Esophagus muscularis mucosa (tissue), 4 donors: ENCODE measurements at places on chromosomes 7 and 10. TPM values are rescaled to one million over a fixed set of nuclear protein-coding genes. Genes with fewer than 3 reads are reported as not detected.

HTR5A gene
- not detected for total RNA-seq

PNLIP gene
- total RNA-seq = not detected

MAGI2 gene
- total RNA-seq = 21.6 TPM

DNA sequence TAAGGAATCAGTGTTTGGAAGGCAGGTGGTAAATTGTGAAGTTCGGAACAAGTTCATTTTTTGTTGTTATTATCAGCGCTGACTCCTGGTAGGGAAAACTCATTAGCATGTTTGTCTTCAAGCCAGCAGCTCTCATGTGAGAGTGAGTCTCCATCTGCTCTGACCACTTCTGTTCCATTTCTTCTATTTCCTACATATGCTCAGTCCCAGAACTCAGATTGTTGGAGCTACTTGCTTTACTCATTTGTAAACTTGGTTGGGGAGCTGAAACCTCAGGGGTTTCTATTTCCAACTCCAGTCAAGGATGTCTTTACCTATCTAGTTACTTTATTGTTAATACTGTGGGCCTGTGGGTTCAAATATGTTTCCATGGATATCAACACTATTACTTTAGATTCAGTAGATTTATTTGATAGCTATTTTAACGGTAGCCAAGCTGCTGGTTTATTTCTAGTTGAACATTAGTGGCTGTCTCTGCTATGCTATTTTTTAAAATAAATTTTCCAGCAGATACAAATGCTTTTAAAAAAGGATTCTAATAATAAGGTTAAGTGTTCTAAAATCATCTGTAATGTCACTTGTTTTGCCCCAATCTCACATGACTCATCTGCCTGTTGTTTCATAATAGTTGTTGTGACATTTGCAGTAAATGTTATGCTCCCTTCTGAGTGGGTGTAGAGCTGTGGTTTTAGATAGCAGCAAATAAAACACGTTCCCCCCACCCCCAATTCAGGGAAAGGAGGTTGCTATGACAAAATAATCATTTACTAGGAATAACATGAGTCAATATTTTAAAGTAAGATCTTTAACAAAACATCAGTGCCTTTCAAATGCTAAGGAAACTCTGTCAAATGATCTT, 143.3 kb downstream of the HDAC9 start:
- no peaks in the 10 kb centered on the region for H3K27me3 ChIP-seq
- no peak for DNase-seq
- H3K4me3 ChIP-seq = no peak overlapping the region

DNA sequence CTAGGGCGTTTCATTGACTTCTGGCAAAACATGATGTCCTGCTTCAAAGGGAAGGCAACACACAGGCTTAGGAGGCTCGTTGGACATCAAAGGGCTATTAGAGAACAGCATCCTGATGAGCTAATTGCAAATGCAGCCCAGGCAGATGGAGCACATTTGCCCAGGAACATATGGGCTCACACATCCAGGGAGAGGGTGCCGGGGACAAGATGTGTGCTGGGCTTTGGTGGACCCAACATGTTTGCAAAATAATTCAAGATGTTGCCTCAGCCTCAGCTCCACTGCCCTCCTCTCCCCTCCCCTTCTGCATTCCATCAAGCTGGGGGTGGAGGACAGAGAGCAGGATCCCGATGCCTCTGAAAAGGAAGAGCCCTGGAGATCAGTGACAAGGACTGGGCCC, 217.1 kb upstream of the ZMIZ1 start:
- H3K4me3 ChIP-seq = no peak overlapping the region
- peaks cover 6% of the 10 kb centered on the region for H3K4me1 ChIP-seq
- H3K36me3 ChIP-seq = no peaks in the 10 kb centered on the region
- H3K27me3 ChIP-seq = no peaks in the 10 kb centered on the region

DNA sequence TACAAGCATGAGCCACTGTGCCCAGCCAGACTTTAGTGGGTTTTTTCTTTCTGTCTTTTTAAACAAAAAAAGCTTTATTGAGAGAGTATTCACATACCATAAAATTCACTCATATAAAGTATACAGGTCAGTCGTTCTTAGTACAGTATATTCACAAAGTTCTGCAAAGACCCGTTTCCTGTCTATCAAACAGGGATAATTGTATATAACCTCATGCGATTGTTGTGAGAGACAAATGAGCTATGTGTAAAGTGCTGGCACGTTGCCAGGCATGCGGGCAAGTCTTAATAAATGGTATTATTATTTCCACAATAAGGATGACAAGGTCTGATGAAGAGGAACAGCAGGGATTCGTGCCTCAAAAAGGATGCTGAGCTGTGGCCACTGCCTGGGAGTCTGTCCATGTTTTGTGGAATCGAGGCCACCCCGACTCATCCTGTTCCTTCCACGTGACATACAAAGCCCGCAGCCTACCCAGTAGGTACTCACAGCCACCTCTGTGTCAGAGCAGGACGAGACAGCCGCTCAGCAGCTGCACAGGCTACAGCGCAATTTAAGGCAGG, 51.6 kb downstream of the SMKR1 start:
- no peaks in the 10 kb centered on the region for H3K27me3 ChIP-seq
- no peaks in the 10 kb centered on the region for H3K36me3 ChIP-seq
- no peak overlapping the region for H3K4me3 ChIP-seq
- DNase-seq = no peak
- no peaks in the 10 kb centered on the region for H3K4me1 ChIP-seq
- no peak overlapping the region for H3K27ac ChIP-seq

DNA sequence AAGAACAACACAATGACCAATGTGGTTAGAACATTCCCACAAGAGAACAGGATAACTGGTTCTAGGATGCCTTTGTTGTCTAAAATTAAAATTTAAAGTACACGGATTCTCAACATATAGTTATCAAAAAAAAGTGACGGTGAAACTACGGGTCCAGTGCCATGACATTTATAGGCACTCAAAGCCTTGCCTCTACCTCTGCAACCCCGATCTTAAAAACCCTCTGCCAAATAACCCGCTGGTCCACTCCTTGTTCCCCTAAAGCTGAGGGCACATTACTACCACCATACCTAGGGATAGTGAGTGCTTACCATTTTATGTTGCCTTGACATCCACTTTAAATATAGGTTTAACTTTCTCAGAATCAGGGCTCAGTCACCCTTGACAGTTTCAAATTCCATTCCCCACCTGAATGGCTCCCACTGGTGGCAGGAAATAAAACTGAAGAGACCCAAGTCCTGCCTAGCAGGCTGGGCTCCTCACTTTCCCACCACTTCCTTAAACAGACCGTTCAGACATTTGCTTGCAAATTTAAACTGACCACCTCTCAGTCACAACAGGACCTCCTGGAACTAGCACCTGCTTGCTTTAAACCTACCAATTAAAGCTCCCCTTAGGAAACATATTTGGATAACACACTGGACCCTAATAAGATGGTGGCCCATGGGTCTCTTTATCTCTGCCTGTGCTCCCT, 169.9 kb upstream of the ASAH2 start:
- no peaks in the 10 kb centered on the region for H3K36me3 ChIP-seq
- DNase-seq = no peak
- H3K27ac ChIP-seq = no peak overlapping the region
- H3K4me1 ChIP-seq = peaks cover 37% of the 10 kb centered on the region
- no peaks in the 10 kb centered on the region for H3K27me3 ChIP-seq

- H3K36me3 ChIP-seq = no peaks in the 10 kb centered on the region
- H3K27me3 ChIP-seq = no peaks in the 10 kb centered on the region
- H3K4me1 ChIP-seq = no peaks in the 10 kb centered on the region
- H3K27ac ChIP-seq = no peak overlapping the region
Observed at GRCh38 chr10:122636953-122637352, 62.7 kb downstream of the C10orf120 start.

GRCh38 chr10:84469470-84469869, 141.1 kb downstream of the CCSER2 start:
- H3K4me1 ChIP-seq = no peaks in the 10 kb centered on the region
- H3K36me3 ChIP-seq = peaks cover 19% of the 10 kb centered on the region
- no peak overlapping the region for H3K27ac ChIP-seq
- H3K4me3 ChIP-seq = no peak overlapping the region

DNA sequence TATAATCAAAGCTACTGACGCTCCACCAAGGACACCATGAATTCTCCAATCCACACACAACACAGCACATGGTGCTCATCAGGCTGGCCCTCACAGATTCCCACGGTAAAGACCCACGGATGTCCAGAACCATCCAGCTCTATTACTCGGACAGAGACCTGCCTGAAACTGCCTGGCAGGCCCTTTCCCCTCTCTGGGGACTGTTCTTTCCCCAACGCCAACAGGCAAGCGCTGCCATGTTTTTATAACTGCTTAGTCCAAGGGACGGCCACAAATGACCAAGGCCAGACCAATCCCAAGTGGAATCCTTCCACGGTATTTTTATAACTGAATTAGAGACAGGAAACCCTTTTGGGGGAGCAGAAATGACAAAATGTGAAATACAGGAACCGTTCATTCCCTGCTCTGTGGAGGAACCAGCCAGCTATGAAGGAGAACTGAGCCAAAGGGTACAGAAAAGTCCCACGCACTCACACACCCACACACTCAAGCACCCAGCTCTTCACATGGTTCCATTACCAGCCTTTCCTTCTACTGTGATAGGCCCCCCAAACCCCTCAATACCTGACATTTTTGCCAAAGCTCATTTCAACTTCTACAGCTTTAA, 4.1 kb downstream of the PIP4K2A start:
- peaks cover 43% of the 10 kb centered on the region for H3K4me1 ChIP-seq
- H3K36me3 ChIP-seq = no peaks in the 10 kb centered on the region
- no peaks in the 10 kb centered on the region for H3K27me3 ChIP-seq
- H3K27ac ChIP-seq = no peak overlapping the region
- H3K4me3 ChIP-seq = no peak overlapping the region

GRCh38 chr7:135147899-135148721, at the start of gene TMEM140:
TMEM140 (plus strand) TSS chr7:135148072; CDS start chr7:135164442, 16,370 bp downstream.
- H3K27ac ChIP-seq = peak within 1 kb of the TSS; percentile 85
- H3K4me1 ChIP-seq = peaks cover 42% of the 10 kb centered on the region
- no peaks in the 10 kb centered on the region for H3K27me3 ChIP-seq
- no peaks in the 10 kb centered on the region for H3K36me3 ChIP-seq
- H3K4me3 ChIP-seq = peak within 1 kb of the TSS; percentile 67
